ENCODE measurements at places on chromosomes 11 and 22.

- DNase-seq = peak; percentile 90
Observed at GRCh38 chr11:9506489-9507276, 45.9 kb downstream of the ZNF143 start.

DNA sequence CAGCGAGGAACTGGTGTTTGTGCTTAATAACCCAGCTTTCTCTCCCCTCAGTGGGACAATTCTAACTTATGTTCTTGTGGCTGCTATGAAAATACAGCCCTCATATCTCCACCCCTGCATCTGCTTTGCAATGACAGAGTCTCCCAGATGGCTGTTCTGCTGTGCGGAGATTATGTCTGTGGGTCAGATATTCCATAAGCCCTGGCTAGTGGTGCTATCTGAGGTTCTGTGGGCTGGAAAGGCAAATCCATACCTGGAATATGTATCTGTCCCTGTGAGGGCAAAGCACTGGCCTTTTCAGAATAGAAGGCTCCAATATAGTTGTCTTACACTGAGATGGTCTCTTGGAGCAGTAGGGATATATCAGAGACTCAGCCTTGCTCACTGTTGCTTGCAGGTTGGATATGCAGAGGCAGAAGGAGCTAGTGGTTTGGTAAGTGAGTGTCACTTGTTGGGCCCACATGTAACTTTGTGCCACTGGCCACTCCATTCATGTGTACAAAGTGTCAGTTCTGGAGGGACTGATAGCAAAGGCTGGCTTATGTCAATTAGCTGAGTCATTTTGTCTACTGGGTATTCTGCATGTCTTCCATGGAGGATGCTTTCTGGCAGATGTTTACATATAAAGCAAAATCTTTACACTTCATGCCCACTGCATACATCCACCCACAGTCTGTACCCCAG lies 246.6 kb downstream of the FAM76B start:
- no peak for DNase-seq

DNA sequence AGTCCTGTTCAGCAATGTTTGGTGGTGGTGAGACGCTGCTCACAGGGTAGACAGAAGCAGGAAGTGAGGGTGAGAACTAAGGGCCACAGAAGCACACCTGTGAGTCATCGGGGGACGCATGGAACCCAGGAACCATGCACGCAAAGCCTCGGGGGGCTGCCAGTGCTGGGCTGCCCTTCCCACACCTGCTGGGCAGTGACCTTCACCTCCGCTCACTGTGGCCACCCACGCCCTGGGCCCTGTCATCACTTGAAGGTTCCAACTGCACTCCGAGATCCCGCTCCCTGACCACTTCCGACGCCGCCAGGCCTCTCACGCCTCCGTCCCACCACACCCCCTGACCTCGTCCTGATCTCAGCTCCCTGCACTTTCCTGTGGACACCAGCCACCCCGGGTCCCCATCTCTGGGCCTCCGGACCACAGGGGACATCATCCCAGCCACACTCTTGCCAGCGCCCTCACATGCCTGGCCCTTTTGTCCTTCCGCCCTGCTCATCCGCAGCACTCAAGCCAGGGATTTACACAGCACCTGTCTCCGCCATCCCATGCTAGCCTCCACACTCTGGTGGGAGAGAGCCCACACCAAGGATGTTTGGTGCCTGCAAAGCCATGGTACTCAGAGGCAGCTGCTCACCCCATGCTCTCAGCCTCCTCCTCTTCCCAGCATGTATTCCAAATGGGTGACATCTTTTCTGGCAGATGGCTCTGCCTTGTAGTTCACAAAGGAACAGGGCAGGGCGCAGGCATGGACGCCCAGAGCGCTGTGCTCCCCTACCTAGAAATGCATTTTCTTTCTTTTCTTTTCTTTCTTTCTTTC lies 23.1 kb upstream of the ATXN10 start:
- peak; percentile 60 for DNase-seq

GRCh38 chr11:197741-198235 lies 4.9 kb downstream of the SCGB1C1 start:
- no peak for DNase-seq
